ENCODE measurements at places on chromosomes 4 and X.

DNA sequence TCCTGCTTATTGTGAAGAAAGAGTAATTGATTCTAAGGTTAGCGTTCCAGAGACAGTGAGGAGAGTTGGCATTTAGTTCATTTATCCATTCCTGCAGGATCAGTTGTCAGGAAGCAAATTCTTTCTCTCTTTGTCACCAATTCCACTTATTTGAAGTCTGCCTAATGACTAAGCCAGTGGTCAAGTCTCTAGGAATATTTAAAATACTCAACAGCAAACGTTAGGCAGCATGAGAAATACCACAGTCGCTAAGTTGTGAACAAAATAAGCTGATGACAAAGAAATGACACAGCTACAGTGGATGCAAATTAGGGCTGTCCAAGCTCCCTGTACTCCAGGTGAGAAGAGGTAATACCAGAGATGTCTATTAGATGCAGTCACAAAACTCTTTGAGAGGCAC is 6.6 kb upstream of the MAGEB17 start:
- DNase-seq: no peak

GRCh38 chr4:16360694-16361262 is 134.5 kb upstream of the TAPT1 start:
- DNase-seq: no peak

DNA sequence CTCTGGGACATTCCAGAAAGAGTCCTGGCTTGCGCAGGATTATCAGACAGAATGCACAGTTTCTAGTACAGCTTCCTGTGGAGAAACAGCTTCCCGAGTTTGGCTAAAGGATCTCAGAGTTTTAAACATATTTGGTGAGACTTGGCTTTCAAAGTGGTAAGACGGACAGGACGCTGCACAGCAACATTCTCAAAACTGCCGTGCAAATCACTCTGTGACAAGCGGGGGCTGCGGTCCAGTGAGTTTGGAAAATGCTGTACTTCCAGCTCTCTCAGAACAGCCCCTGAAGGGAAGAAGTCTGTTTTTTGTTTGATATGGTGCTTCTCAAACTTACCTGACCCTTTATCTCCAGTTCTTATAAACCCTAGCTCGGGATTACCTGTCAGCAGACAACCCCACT is 18.1 kb downstream of the LGI2 start:
- no peak for DNase-seq

- no peak for DNase-seq
Observed at GRCh38 chr4:3179126-3179706, 69.7 kb upstream of the MSANTD1 start.

DNA sequence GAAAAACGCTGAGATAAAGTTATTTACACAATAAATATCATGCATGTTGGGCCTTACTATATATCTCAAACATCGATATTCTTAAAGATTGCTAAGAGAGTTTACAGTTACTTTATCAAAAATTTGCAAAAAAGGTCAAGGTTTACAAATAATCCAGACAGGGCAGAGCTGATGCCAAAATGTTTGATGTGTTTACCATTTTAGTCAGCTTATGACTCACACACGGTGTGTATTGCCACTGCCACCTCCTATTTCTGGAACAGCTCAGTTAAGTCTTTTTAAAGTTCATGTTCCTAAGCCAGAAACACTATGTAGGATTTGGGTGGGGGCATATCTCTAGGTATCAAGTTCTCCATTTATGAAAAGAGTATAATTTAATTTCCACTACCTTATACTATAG is 580.6 kb downstream of the INPP4B start:
- DNase-seq: no peak

GRCh38 chr4:170102426-170102825 is 12.7 kb upstream of the AADAT start:
- no peak for DNase-seq

- no peak for DNase-seq
Observed at GRCh38 chr4:153453402-153453801, 12.8 kb upstream of the TMEM131L start.

DNA sequence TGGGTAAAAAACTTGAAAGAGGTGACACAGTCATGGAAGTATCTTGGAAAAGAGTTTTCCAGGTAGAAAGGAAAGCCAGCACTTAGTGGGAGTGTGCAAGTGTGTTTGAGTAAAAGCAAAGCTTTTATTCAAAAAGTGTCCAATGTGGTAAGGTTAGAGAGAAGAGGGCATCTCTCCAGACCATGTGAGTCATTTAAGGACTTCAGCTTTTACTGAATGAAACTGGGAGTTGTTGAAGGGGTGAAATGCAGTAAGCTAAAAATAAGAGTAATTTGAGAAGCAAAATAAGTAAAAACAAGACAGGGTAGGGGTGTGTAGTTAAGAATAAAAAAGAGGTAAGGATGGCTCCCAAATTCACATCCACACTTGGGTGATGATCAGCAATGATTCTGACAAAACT is 238.9 kb downstream of the SLC7A11 start:
- no peak for DNase-seq

GRCh38 chr4:154457471-154457870 is 34.1 kb downstream of the DCHS2 start:
- no peak for DNase-seq

- DNase-seq: no peak
Observed at GRCh38 chrX:41475191-41475590, 28.0 kb downstream of the NYX start.

All from fibroblast of the conjunctiva (primary cell).